Cortex of kidney (tissue), 1 donor: ENCODE measurements at places on chromosomes 6 and 20.

DNA sequence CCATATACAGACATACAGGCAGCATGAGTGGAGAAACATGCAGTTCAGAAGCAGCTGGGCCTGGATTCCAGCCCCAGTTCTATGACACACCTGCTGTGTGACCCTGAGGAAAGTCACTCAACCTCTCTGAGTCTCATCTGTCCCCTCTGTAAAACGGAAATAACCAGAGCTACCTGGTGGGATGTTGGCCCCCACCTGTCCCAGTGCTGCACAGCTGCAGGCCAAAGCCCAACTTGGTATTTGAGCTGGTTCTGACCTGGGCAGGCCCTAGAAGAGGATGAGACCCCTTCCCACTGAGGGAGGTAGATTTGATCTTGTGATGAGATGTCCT lies 55.5 kb downstream of the PPP1R16B start:
- no peak for DNase-seq

GRCh38 chr6:165656581-165657324 lies 6.3 kb downstream of the PDE10A start:
- no peak for DNase-seq

DNA sequence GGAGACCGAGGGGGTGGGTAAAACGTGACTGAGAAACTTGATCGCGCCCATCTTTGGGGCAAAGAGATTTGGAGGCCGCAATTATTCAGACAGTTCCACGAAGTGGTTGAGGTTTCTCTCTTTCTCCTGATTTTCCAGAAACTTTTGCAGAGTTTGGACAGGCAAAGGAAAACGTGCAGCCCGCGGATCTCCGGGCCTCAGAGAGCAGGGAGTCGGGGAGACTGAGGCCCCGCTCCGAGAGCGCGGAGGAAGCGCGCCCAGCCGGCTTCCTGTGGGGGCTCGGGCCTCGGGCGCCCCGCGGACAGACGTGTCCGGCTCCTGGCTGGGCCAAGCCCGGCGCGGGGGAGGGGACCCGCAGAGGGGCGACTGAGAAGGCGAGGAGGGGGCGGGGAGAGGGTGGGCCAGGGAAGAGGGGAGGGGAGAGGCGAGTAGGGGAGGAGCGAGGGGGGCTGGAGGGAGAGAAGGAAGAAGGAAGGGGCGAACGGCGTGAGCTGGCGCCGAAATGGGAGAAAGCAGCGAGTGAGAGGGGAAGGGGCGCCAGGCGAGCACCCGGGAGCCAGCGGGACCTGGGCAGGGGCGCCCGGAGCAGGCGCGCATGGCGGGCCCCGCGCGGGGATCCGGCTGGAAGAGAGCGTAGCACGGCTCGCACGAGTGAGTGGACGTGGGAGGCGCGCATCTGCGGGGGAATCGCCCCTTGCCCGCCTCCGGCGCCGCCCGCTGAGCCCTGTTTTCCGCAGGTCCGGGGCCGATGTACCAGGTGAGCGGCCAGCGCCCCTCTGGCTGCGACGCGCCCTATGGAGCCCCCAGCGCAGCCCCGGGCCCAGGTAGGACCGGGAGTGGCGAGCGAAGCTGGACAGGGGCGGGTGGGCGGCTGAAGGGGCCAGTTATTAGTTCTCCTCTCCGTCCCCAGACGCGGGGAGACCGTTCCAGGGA lies at the start of gene MDFI:
Gene MDFI, plus strand, starts transcription at position 467 of the 933 bp plus-strand sequence. Its CDS starts 282 bp downstream, at position 749.
- no peak for DNase-seq

GRCh38 chr6:108635505-108636226 lies 74.9 kb downstream of the FOXO3 start:
- no peak for DNase-seq

DNA sequence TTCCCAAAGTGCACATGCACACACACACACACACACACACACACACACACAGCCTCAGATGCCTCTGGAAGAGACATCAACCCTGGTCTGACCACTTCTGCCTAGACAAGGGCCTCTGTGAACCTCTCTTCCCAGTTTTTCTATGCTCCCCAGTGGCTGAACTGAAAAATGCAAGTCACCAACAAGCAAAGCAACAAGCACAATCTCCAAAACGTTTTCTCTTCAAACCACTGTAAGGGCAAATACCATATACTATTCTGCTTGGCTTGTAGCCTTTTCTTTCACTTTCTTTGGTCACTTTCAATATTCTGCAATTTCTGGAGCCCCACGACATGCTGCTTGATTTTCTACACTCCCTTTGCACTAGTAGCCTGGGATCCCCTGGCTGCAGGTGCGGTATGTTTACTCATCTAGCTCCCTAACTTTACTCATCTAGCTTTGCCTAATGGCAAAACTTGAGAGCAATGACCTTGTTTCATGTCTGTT lies 121.4 kb upstream of the DST start:
- no peak for DNase-seq

GRCh38 chr20:32352121-32352720 lies 5.9 kb upstream of the ASXL1 start:
- no peak for DNase-seq

DNA sequence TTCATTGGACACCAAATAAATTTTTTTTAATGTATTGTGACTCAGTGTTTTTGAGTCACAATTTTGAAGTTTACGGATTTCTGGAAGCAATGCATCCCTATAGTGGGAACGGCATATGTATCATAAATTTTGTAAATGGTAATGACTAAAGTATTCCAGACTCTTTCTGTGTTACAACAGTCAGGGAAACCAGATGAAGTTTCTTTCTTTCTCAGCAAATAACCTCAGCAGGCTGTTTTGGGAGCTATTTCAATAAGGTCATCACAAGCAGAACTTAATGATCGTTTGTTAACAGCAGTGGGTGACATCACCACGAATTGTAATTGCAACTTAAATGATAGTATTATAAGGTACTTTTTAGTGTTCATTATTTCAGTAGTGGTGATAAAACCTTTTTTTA lies 52.0 kb downstream of the HIVEP1 start:
- no peak for DNase-seq

DNA sequence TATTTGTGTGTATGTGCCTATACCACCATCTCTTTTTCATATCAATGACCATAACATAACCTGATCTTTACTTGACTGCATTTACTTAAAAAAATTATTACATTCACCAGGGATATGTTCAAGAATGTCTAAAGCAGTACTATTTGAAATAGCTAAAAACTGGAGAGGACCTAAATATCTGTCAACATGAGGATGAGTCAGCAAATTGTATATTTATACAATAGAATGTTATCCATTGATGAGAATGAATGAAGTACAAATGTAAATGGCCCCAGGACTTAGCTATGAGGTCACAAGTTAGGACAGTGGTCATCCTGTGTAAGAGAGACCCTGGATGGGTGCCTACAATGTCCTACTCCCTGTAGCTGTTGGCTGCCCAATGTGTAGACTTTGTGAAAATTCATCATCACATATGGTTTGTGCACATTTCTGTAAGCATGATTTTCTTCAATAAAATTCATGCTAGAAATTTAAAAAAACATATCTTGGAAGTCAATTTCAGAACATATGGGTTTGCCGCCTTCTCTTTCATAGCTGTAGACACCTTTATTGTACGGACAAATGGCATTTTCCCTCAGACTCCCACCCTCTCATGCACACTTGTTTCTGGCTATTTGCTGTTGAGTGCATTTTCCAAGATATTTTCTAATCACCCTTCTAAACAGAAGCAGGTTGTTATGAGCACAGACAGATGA lies 202.4 kb downstream of the CDH26 start:
- no peak for DNase-seq

GRCh38 chr20:40777653-40778052 lies 88.6 kb upstream of the MAFB start:
- no peak for DNase-seq

- DNase-seq: no peak
These were observed 100.6 kb upstream of the PRSS16 start for GRCh38 chr6:27146706-27147505.

GRCh38 chr6:129748212-129748900 lies 38.4 kb upstream of the ARHGAP18 start:
- DNase-seq: no peak

- DNase-seq: no peak
These were observed 84.0 kb upstream of the TULP1 start for GRCh38 chr6:35596448-35597442.

DNA sequence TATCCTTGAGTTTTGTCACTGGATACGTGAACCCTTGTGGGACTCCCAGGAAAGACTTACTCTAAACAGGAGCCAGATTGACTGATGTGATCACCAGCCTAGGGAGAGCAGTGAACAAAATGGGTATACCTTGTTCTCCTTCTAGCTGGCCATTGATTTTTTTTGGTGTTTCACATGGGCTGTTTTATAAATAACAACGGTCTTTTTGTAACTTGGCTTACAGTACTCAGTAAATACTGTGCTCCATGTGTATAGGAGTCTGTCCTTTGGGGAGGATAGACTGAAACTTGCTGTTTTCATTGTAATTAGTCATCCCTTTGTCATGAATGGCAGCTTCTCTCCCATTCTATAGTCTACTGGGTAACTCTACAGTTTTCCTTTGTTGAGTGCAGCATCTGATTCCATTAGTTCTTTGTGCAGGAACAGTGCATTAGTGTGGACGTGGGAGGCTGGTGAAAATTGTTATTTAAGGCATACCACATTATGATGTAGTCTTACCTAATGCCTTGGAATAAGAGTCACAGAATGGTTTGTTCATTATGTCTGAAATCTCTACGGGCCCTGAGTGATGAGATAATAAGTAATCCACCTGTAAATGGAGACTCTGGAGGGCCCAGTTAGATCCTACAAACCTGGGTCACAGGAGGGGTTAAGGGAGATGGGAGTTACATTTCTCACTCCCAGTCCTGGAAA lies 89.5 kb downstream of the TIAM2 start:
- DNase-seq: no peak

GRCh38 chr20:257419-257818 lies at the start of gene DEFB132:
TSS of gene DEFB132 (plus strand) at chr20:257724. CDS start at chr20:257779, 55 bp downstream.
- DNase-seq: no peak

DNA sequence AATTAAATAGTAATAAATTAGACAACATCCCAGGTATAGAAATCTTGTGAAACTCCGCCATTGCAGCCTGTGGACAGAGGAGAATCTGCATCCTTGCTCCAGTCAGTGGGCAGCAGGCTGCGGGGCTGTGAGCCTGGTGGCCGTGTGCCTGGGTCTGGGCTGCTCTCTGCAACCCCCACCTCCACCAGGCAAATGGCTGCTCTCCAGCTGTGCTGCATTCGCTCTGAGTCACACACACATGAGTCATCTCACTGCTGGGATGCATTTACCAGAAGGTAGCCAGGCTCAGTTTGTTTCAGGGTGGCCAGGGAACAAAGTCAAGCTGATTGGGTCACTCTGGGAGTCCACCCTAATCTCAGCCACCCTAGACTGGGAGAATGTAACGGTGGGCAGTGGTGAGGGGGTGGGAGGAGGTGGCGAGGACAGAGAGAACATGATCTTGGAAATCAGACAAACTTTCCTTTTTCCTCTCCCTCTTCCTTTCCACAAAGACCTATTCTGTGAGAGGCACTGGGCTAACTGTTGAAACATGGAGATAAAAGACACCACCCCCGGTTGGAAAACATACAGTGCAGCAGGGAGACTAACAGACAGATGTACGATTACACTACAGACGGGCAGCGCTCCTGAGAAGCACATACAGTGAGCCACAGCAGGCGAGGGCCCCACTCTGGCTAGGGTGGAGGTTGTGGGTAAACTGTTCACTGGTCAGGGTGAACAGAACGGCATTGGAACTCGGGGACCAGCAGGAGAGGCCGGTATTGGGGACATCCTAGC lies 59.2 kb downstream of the TRAM2 start:
- no peak for DNase-seq

- DNase-seq: no peak
These were observed 191.4 kb downstream of the NKAIN2 start for GRCh38 chr6:123994891-123995635.

DNA sequence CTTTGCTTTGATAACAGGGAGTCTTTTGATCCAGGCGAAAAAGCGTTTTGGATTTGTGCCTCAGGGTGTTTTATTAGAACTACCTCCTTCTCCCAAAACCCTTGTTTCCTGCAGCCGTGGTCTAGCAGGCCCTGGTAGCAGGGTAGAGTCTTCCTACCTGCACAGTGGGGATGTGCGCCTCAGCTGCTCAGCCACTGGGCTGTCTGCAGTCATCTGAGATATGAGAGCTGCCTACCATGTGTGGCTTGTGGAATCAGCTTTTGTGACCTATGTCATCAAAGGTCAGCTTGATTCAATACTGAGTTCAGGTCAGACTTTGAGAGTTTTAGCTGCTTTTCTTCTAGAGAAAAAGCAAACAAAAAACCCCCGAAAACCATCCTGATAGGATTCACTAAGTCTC lies 279.5 kb downstream of the CLIC5 start:
- no peak for DNase-seq

DNA sequence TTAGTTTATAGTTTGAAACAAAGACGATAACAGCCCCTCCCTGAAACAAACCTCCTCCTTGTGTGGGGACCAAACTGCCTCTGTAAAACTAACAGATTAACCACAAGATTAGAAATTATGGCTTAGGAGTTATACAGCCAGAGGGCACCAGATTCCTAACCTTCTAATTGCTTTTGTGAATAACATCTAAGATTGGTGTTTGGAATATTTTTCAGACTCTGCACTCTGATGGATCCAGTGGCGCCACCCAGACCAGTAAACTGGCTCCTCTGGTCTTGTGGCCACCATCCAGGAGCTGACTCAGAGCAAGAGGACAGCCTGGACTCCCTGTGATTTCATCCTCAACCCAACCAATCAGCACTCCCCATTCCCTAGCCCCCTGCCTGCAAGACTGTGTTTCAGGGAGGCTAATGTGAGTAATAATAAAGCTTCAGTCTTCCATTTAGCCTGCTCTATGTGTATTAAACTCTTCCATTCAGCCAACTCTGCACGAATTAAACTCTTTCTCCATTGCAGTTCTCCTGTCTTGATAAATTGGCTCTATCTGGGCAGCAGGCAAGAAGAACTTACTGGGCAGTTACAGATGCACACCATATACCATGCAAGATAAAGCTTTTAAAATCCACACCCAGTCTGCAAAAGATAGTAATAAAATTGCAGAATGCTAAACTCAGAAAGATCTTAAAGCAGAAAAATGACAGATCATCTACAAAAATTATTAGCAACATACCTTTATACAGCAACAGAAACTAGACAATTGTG lies 58.5 kb upstream of the SLC22A16 start:
- DNase-seq: no peak

DNA sequence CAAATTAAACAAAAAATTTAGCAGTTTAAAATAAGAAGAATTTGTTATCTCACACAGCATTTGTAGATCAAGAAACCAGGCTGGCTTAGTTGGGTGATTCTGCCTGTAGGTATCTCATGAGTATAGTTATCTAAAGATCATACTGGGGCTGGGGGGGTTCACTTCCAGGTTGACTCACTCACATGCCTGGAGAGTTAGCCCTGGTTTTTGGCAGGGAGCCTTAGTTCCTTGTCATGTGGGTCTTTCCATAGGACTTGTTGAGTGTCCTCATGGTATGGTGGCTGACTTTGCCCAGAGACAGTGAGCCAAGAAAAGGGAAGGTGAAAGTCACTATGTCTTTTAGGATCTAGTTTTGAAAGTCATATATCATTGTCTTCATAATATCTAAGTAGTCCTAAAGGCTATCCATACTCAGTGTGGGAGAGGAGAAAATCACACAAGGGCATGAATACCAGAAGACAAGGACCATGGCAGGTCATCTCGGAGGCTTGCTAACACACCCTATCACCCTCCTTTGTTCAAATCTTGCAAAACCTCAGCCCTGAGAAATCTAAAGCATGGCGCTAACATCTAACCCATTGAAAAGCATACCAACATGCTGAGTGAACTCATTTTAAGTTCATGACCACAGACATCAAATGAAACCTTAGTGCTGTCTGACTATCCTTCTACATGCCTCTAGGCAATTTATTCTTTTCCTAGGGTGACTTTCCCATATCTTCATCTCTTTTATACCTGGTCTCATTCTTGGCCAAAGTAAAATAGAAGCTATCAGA lies 39.2 kb downstream of the CYP24A1 start:
- DNase-seq: no peak

GRCh38 chr6:2844008-2844407 lies 2.3 kb upstream of the SERPINB1 start:
- DNase-seq: no peak

- no peak for DNase-seq
These were observed 50.3 kb upstream of the BLCAP start for GRCh38 chr20:37577981-37578380.
